ENCODE measurements at places on chromosomes 12 and 14.
A peak's percentile ranks its signal among the peaks of the same experiment; 100 is the strongest.

- no peak for DNase-seq
Measured at GRCh38 chr14:65332141-65332871, 80.2 kb upstream of the FUT8 start.

- DNase-seq = no peak
Measured at GRCh38 chr12:21296751-21297406, 37.8 kb downstream of the SLCO1A2 start.

DNA sequence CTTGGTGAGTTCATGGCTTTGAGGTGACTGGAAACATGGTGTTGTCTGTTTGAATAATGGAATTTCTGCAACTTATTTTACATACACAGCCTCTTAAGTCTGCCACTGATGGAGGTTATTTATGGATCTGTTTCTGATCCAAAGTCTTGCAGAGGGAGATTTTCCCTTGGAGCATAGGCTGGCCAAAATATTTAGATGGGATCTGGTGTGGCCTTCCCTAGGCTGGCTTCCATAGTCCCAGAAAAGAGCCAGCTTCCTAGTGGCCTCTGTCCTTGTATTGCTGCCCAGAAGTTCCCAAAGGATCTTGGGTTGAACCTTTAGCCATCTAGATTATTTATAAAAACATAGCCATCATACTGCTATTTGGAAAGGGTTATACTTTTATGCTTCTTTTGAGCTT, 491.1 kb upstream of the RGS6 start:
- DNase-seq = peak; percentile 14

DNA sequence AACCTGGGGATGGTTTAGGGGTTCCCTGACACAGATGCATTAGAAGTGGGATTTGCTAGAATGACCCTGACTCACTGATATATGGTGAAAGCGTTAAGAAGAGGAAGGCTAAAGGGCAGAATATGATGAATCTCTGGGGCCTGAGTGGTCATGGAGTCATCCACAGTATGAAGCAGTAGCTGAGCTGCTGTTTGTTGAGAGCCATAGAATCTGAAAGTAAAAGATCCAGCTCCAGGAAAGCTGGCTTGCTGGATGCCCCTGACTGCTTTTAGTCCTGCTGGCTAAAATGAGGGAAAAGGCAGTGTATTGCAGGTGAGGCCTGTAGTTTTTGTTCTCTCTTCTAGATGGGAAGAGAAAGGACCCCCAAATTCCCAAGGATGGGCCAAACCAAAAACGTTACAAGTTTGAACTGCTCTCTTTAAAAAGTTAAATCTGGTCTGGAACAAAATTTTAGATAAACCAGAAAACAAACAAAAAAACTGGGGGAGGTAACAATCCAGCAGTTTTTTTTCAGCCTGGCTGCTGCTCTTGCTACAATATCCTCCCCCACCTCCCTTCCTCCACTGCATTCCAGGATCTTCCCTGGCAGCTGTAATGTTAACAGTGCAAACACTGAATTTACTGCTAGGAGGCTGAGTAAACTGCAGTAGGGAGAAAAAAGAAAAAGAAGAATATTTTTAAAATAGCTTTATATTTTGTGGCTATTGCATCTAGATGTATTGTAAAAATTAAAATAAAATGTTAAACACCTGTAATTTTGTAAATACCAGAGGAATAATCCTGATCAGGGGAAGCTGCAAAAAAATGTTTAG, 16.5 kb downstream of the SEL1L start:
- no peak for DNase-seq

DNA sequence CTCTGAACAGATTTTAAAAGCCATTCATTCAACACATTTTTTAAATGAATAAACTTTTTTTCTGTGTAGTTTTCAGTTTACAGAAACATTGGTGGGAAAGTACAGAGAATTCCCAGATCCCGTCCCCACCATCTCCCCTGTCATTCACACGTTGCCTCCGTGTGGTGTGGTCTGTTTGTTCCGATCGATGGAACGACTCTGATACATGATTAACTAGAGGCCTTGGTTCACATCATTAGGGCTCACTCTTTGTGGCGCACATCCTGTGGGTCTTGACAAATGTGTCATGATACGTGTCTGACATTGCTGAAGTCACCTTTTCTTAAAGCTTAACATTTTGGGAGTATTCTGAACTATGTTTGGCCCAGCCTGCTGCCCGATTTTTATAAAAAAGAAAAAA, 18.5 kb downstream of the MEG3 start:
- DNase-seq = no peak

DNA sequence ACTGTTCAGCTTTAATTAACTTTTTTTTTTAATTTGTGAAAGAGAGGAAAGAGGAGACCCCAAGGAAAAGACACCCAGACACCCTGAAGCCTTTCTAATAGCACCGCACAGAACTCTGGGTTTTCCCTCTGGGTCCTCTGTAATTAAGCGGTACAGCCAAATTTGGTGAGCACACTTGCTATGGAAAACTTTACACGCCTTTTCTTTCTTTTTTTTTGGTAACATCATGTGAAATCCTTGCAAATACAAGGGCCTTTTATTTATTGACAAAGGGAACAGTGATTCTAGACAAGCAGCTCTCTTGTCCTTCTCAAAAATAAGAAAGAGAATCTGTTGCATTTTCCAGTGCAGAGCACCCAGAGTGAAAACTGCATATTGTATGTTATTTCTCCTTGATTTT, 44.4 kb upstream of the CPM start:
- no peak for DNase-seq

DNA sequence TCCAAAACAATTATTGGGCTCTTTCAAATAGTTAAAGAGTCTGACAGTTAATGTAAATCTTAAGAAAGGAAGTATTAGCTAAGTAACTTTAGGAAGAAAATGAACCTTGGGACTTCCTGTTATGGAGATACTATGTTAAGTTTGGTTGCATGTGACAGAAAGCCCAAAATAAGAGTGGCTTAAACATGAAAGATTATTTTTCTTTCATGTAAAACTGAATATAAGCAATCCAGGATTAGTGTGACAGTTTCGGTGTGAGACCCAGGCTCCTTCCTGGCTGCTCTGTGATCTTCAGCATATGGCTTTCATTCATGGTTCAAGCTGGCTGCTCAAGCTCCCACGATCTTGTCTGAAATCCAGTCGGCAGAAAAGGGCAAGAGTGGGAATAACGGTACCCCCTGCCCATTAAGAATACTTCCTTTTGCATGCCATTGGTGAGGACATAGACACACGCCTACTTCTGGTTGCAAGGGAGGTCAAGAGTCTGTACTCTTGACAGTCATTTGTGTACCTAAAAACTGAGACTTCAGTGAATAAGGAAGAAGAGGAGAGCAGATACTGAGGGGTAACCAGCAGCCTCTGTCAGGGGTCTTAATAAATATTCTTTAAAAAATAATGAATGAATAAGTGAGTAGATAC, 2.2 kb upstream of the RPAP3 start:
- DNase-seq = no peak

GRCh38 chr12:124551268-124552144, 15.9 kb downstream of the NCOR2 start:
- DNase-seq = no peak

GRCh38 chr12:40969796-40970195, 218.3 kb upstream of the PDZRN4 start:
- DNase-seq = no peak
